ENCODE measurements at places on chromosomes 2 and 18.

- DNase-seq: no peak
These were observed 18.9 kb downstream of the TET3 start for GRCh38 chr2:74003494-74004211.

- DNase-seq: no peak
These were observed 149.0 kb downstream of the CCDC178 start for GRCh38 chr18:33291539-33291938.

DNA sequence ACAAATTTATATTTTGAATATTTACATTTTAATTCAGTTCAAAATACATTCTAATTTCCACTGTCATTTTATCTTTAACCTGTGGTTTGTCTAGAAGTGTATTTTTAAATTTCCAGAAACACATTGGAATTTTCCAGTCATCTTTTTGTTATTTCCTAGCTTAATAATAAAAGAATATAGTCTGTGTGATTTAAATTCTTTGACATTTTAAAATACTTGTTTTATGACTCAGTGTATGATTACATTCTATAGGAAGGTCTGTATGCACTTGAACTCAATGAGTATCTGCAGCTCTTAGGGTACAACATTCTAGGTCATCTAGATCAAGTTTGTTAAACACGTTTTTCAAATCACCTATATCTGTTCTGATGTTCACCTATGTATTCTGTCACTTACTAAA is 88.3 kb upstream of the MBOAT2 start:
- no peak for DNase-seq

DNA sequence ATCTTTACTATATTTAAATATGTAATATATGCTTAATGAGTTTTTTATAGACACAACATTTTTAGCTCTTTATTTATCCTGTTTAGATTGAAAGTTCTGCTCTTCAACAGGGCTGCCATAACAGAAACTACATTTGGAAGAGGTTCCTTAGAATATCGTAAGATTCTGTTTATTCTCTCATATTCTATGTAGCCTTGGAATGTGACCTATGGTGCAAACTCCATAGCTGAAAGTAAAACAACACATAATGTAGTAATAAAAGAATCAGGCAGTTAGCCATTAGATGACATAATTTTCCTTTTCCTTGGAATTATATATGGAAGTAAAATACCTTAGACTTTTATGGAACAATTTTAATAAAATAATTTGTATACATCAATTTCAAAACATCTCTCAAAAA is 91.3 kb downstream of the ZNF804A start:
- DNase-seq: no peak

- DNase-seq: no peak
These were observed 75.7 kb downstream of the ADD2 start for GRCh38 chr2:70692256-70692655.

DNA sequence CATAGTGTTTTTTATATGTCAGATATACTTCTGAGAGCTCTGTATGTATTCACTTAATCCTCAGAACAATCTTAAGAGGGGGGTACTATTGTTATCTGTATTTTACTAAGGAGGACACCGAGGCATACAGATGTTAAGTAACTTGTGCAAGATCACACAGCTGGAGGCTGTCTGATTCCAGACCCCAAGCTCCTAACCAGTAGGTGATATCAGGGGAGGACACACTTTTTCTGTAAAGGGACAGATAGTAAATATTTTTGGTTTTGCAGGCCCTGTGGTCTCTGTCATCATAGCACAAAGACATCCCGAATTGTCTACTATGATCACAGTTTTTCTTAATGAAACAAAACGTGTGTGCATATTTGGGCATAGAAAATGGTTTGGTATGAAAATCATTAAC is 143.7 kb downstream of the LAMA3 start:
- DNase-seq: no peak

- no peak for DNase-seq
These were observed 146.3 kb upstream of the ZC3H15 start for GRCh38 chr2:186339716-186340115.

- DNase-seq: no peak
These were observed 115.8 kb upstream of the SETBP1 start for GRCh38 chr18:44564922-44565321.

DNA sequence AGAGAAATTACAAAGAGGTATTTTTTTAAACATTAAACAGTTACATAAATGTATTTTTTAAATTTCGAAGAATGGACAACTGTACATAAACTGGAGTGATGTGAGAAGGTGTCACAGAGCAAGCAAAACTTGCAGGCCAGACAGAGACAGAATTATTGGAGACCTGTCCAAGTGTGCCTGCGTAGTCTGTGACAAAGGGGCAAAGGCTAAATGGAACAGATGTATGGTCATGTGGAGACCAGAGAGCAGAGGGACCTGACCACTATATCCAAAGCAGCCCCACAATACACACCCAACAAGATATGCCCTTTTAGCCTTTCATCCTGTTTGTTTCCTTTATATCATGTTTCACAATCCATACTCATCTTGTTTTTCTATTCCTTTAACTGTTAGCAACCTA is 225.3 kb upstream of the VWC2L start:
- DNase-seq: no peak

DNA sequence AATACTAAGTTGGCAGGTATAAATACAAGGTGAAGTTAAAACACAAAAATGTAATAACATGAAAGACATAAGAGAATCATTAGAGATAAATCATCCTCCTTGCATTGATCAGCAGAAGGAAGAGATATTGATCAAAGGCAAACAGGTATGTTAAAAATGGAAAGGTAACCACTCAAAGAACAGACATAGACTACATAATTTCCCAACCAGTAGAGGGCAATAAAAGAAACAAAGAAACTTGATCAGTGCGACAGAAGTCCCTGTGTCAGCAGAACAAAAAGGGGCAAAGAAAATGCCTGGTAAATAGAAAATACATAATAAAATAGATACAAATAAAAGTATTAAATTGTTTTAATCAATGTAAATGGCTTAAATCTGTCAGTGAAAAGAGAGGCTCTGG is 53.6 kb downstream of the FAM228A start:
- no peak for DNase-seq

DNA sequence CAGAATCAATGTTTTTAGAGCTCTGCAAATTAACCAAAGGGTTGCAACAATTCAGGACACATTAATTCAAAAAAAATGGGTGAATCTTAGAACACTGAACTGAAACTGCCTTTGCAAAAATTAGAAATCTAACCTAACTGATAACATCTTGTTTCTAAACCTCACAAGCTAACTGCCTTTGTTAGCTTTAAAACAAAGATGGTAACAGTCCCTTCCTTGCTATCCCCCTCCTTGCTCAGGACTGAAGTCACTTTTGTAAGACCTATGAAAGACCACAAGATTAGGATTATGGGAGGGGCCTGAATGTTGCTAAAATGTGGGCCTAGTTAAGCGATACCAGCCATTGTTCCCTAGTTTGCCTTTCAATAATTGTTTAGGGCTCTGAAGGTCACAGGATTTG is 44.9 kb upstream of the LONRF2 start:
- no peak for DNase-seq

- no peak for DNase-seq
These were observed 1.6 kb downstream of the SH3BP4 start for GRCh38 chr2:234953116-234954031.

GRCh38 chr2:191869178-191869577 is 22.3 kb upstream of the CAVIN2 start:
- no peak for DNase-seq

DNA sequence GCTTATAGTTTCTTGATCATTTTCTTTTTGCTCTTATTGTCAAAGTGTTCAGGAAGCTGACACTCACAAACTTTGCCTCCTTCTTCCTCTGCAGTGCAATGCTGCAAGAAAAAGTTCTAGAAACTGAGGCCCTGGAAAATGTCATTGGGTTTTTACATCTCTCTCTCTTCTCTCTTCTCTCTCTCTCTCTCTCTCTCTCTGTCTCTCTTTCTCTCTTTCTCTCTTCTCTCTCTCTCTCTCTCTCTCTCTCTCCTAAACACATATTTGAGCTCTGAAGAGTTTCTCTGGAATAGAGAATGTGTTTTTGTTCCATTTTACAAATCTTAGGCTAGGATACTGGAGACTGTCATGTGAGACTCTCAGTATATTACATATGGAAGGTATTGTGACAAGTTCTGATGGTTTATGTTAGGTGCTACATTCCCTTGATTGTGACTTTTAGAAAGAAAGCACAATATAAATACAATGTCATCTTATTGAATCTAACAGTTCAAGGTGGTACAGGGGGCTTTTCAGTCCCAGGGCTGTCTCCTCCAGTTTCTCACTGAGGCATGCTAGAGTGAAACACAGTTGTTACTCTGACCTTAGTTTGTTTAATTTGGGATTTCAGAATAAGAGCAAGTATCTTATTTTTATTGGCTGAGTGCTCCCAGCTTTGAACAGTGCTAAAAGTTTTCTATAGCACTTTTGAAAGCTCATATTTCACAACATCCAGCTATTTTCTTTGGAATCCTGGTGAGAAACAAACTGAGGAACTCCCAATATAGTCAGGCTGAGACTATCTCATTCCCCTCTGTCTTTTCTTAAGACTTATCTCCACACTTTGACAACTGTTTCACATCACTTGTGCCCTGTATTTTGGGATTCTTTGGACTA is 41.4 kb upstream of the EHBP1 start:
- DNase-seq: no peak

GRCh38 chr2:71063216-71063615 is 5.2 kb upstream of the NAGK start:
- no peak for DNase-seq

DNA sequence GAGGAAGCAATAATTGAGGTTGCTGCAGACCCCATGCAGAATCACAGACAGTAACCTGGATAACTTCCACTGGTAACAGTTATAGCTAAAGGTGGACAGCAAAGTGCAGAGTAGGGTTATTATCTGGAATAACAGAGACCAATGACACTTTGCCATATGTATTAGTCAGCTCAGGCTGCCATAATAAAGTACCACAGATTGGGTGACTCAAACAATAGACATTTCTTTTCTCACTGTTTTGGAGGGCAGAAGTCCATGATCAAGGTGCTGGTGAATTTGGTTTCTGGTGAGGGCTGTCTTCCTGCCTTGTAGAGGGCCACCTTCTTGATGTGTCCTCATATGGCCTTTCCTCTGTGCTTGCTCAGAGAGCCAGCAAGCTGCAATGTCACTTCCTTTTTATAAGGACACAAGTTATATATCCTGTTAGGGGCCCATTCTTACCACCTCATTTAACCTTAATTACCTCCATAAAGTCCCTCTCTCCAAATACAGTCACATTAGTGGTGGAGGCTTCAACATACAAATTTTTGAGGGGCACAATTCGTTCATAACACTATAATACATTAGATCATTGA is 191.0 kb upstream of the LRP1B start:
- no peak for DNase-seq

- DNase-seq: no peak
These were observed 205.7 kb downstream of the CYP26B1 start for GRCh38 chr2:71941726-71942525.

- no peak for DNase-seq
These were observed 97.8 kb upstream of the UNC80 start for GRCh38 chr2:209673811-209674210.

GRCh38 chr2:38176619-38177021 is 100.7 kb upstream of the CYP1B1 start:
- DNase-seq: no peak

- DNase-seq: peak; percentile 64
These were observed 126.2 kb upstream of the LGALSL start for GRCh38 chr2:64327510-64328414.

DNA sequence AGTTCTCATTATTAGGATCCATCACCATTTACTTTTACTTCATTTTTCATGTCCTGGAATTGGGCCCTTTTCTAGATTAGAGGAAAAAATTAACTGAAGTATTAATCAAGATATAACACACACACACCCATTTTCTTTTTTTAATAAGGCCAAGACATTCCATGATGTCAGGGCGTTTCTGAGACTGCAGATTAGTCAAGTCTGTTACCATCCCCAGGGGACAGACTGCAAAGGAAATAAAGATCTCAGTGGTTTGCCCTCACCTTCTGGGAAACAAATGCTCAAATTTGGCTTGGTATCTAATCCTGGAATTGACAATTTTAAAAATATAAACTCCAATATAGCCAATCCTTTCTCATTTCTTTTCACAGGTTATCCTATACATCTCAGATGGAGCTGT is 27.4 kb downstream of the RMP24 start:
- DNase-seq: no peak

DNA sequence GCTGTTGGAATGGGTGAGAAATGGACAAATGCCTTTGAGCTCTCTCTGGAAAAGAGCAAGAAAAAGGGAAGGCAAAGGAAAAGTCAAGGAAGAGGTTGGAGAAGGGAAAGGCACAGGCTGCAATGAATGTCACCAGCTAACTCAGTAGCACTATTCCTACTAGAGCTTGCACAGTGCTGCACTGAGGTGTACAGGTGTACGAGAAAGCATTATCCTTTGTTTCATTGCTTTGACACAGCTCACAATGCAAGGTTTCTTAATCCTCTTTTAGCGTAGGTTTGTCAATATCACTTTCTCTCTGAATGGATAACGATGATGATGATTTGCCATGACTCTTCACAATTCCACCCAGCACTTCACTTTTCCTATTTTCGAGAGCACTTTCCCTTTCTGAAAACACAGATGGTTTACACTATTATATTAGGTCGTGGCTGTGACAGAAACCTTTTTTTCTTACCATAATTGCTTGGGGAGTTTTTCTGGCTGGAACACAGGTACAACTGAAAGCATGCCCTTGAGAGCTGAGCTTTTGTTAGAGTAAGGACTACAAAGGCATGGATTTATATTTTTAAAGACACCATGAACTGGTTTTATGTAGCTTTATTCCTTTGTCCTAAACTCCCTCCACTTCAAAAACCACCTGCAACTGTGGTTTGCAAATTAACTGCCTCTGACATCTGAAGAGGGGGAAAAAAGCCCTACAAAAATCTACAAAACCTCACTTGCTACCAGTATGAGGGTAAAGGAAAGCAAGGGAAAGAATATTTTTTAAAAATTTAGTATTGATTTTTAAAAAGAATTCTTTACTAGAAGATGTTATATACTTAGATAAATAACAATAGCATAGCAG is 265.5 kb downstream of the TGIF1 start:
- DNase-seq: no peak

DNA sequence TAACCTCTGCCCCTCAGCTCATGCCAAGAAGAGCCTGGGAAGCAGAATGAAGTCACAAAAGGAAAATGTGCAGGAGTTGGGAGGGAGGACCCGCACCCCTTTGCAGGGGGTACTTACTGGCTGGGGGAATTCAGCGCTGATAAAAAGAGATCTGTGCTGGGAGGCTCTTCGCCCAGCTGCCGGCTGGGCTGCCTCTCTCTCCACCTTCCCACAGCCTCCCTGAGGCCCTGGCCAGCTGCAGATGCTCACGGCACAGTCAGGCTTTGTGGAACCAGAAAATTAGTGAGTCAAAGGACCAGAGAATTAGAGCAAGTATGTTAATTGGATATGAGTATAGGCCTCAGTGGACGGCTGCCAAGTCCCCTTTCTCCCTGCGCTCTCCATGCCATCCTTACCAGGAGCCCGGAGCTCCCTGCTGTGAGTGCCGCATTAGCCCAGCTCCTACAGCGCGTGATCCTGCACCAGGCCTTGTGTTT is 181.7 kb upstream of the SH3BP4 start:
- no peak for DNase-seq

GRCh38 chr18:75097491-75098225 is 111.3 kb downstream of the PTGR3 start:
- DNase-seq: no peak

GRCh38 chr2:23524261-23524706 is 139.3 kb downstream of the KLHL29 start:
- no peak for DNase-seq
